ENCODE measurements at places on chromosomes 5 and 9. TPM values are rescaled to one million over a fixed set of nuclear protein-coding genes. Genes with fewer than 3 reads are reported as not detected.

SV2C gene
- total RNA-seq = not detected

POC5 gene
- 15.4 TPM for total RNA-seq

ARID3C gene
- total RNA-seq = 0.22 TPM

RGMB gene
- total RNA-seq = 5.2 TPM

CER1 gene
- total RNA-seq = not detected

C9orf153 gene
- total RNA-seq = 0.27 TPM

HRCT1 gene
- not detected for total RNA-seq

ZNF366 gene
- total RNA-seq = not detected

PTGDS gene
- total RNA-seq = 0.49 TPM

FOXD4L4 gene
- total RNA-seq = 0.15 TPM

LRRC19 gene
- not detected for total RNA-seq

ARL14EPL gene
- total RNA-seq = not detected

JAKMIP2 gene
- 1.8 TPM for total RNA-seq

PCDHB11 gene
- not detected for total RNA-seq

COL23A1 gene
- 0.28 TPM for total RNA-seq

TEX48 gene
- 0.46 TPM for total RNA-seq

PFN3 gene
- not detected for total RNA-seq

ANKRD31 gene
- 0.66 TPM for total RNA-seq

NOXA1 gene
- 0.66 TPM for total RNA-seq

- no peak for DNase-seq
Observed at GRCh38 chr5:74833537-74834266, 32.5 kb downstream of the FAM169A start.

DNA sequence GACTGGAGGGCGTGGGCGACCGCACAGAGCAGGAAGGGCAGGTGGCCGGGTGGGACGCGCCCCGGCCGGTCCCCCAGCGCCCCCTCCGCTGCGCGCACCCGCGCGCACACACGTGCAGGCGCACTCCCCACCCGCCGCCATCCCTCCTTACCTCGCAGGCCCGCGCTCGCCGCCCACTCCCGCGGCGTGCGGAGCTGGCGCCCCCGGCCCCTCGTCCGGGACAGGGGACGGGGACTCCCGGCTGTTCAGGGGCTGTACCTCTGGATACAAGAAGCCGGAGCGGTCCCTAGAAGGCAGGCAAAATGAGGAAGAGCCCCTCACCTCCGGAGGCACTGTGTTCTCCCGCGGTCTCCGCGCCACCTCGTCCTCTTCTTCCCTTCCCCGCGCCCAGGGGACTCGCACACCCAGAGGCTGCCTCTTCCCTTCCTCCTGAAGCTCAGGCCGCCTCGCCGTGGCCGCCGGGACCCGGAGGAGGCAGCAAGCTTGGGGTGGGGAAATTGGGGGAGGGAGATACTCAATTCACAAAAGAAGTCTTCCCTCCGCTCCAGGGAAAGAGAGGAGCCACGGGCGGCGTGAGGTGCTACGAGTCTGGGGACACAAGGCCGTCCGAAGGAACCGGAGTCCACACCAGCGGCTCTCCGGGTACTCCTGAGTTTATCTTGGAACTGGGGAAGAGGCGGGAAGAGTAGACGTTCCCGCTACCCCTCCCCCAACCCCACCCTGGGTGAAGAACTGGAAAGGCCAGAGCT lies 1.4 kb upstream of the GABRB2 start:
- DNase-seq = no peak

DNA sequence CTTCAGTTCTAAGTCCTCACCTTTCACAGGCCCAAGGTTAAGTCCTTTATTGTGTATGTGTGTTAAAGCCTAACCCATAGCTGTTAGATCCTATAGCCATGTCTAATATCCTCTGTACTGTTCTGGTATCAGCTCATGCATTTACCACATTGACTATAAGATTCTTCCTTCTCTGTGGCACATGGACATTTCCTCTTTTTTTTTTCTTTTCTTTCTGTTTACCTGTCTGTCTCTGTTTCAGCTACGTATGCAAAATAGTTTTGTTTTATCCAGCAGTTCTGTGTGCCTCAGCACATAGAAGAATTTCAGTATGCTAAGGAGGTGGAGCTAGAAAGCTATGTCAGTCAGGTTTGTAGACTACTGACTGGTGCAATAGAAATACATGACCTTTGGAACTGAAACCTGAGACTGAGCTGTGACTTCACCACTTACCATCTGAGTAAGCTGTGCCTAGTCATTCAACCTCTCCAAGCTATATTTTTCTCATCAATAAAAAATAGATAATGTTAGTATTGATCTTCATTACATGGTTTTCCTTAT lies 155.6 kb upstream of the VLDLR start:
- no peak for DNase-seq

- peak; percentile 9 for DNase-seq
Observed at GRCh38 chr9:121783521-121784507, 132.4 kb downstream of the DAB2IP start.

GRCh38 chr9:36119476-36119875 lies 17.1 kb upstream of the GLIPR2 start:
- no peak for DNase-seq

DNA sequence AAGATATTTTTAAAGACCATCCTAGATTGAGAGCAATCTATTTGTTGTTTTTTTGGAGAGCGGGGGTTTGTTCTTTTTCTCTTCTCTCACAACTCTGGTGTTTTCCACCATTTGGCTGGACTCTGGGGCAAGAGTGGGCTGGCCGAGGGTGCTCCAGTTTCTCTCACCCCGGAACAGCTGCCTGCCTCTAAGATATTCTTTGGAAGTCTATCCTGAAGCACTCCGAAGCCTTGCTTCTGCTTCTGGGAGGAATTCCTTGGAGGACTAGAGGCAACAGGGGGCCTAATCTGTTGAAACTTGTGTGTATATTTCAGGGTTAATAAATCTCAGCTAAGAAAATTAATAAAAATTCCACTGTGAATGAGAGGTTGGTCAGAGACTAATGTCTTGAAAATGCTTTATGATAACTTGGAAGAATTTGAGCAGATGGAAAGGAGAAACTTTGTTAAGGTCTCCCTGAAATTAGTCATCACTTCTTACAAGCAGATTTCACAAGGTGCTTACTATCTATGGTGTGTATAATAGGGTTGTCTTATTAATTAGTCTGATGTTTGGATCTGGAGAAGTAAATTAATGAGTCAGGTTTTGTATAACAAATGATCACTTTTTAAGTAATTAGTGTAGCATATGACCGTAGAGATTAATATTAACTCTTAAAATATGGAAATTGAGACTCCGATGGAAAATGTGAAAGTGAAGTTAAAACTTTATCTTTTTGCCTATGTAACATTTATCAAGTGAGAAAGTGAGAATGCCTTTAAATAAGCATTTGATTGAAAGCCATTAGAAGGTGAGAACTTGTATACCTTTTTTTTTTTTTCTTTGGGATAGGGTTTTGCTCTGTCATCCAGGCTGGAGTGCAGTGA lies 4.0 kb downstream of the MAN2A1 start:
- DNase-seq = no peak

GRCh38 chr9:25427898-25428297 lies 250.3 kb downstream of the TUSC1 start:
- DNase-seq = no peak

- DNase-seq = no peak
Observed at GRCh38 chr5:74161170-74161569, 479.4 kb downstream of the ENC1 start.

GRCh38 chr9:7859701-7860334 lies 60.2 kb upstream of the DMAC1 start:
- DNase-seq = no peak

GRCh38 chr9:13580760-13581159 lies 301.3 kb upstream of the MPDZ start:
- DNase-seq = no peak

DNA sequence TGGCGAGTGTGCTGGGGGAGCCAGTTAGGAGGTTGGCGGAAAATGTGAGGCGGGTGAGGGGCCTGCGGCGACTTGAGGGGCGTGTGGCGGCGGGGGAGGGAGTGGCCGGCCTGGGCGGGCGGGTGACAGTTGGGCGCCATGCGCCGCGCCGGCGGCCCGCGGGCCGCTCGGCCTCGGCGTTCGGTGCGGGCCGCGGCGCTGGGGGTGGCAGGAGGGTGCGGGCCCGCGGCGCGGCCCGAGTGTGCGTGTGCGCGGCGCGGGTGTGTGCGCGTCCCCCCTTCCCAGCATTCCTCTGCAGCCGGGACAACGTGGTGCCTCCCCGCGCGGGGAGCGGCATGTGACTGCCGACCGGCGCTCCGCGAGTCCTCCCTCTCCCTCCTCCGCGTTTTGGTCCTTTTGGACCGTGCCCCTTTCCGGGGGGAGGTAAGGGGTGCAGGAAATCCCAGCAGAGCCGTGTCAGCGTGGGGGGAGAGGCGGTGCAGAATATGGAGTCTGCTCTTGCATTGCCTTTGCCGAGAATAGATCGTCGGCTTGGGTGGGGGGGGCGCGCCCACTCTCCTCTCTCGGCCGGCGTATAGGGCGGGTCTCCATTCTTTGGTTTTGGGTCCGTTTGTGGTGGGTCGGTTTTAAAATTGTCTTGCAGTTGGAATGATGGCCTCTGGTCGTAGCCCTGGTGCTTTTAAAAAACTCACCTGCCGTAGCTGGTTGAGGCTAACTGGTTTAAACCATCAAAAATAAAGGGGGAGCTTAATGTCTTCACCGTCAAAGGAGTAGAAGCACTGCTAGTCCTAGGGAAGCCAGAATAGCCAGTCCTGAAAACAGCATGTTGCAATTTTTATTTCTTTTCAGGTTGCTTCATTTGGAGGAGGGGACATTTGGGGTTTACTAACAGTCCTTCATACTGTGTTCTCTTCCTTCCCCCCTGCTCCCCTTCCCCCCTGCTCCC lies 2.0 kb downstream of the LARP1 start:
- DNase-seq = peak; percentile 28

GRCh38 chr5:147303976-147304375 lies 69.2 kb downstream of the STK32A start:
- no peak for DNase-seq

- DNase-seq = no peak
Observed at GRCh38 chr9:129232839-129233591, 55.0 kb upstream of the IER5L start.

DNA sequence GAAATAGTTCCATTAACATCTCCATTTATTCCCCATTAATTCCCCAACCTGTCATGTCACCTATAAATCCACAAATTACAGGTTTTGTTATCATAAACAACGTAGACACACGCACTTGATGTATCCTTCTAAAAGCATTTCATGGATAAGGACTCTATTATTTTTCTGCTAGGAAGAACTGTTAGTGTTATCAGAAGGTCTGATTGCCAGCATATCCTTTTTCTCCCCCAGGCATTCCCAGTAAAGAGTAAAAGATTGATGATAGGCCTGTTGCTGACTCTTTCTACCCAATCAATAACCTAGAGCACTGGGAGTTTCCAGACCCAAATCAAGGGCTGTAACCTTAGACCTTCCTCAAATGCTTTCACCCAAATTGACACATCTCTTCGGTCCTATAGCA lies 60.8 kb downstream of the RFK start:
- DNase-seq = no peak

DNA sequence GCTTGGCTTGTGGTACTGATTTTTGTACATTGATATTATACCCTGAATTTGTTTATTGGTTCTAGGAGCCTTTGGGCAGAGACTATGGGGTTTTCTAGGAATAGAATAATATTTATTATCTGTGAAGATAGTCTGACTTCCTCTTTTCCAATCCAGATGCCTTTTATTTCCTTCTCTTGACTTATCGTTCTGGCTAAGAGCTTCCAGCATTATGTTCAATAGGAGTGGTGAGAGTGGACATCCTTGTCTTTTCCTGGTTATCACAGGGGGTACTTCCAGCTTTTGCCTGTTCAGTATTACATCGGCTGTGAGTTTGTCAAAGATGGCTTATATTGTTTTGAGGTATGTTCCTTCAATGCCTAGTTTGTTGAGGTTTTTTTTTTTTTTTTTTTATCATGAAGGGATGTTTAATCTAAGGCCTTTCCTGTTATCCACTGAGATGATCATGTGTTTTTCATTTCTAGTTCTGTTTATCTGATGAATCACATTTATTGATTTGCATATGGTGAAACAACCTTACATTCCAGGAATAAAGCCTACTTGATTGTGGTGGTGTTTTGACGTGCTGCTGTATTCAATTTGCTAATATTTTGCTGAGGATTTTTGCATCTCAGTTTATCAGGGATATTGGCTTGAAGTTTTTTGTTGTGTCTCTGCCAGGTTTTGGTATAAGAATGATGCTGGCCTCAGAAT lies 77.5 kb downstream of the CERT1 start:
- no peak for DNase-seq

GRCh38 chr9:109792951-109793546 lies 13.1 kb downstream of the PALM2AKAP2 start:
- DNase-seq = no peak

- no peak for DNase-seq
Observed at GRCh38 chr5:113212244-113212920, 222.4 kb downstream of the TSSK1B start.

- DNase-seq = no peak
Observed at GRCh38 chr5:3542769-3543168, 52.9 kb upstream of the IRX1 start.

- no peak for DNase-seq
Observed at GRCh38 chr5:52202256-52202655, 585.5 kb upstream of the ITGA1 start.

- no peak for DNase-seq
Observed at GRCh38 chr5:172455511-172456061, 1.3 kb upstream of the SH3PXD2B start.

- DNase-seq = no peak
Observed at GRCh38 chr5:180291234-180291940, 496 bp downstream of the MAPK9 start.

GRCh38 chr9:127066060-127066850 lies 56.2 kb downstream of the ANGPTL2 start:
- no peak for DNase-seq

GRCh38 chr5:141496038-141496437 lies 7.2 kb downstream of the PCDHGC5 start:
- no peak for DNase-seq

DNA sequence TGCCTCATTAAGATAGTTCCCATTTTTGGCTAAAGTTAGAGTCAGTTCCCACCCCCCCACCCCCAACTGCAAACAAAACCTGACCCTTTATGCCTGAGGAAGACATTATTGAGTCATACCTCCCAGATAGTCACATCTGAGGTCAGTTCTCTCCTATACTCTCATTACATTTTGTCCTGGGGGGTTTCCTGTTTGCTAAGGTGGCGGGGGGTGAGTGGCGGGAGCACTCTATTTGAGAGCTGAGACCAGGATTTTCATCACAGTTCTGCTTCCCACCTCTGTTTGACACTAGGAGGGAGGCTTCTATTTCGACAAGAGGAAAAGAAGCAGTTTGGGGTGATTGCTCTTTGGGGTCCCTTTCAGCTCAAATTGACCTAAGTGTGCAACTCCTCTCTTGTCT lies 59.4 kb upstream of the ICE1 start:
- DNase-seq = no peak

DNA sequence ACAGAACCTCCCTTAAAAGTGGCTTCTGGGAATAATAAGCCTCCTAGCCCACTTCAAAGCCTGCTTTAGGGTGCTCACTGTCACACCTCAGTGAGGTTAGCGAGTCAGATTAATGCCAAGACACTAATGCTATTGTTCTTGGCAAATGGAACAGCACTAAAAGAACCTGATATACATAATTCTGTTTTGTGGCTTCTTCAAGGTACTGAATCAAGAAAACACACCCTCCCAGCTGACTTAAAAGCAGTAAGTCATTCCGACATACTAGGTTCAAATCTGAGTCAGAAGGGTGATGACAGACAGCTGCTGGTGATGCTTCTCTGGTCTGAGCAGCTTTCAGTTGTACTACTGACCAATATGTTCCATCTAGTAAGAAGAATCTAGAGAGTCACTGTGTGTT lies 121.6 kb downstream of the OXCT1 start:
- DNase-seq = no peak

GRCh38 chr9:4375424-4376200 lies 75.7 kb upstream of the GLIS3 start:
- no peak for DNase-seq

- no peak for DNase-seq
Observed at GRCh38 chr5:5533927-5534326, 111.5 kb downstream of the ICE1 start.

- no peak for DNase-seq
Observed at GRCh38 chr9:135579356-135579755, 17.8 kb downstream of the PAEP start.

Measured in CD8-positive, alpha-beta memory T cell (primary cell).